ENCODE measurements at places on chromosomes 6 and 20. TPM values are rescaled to one million over a fixed set of nuclear protein-coding genes. Genes with fewer than 3 reads are reported as not detected.
A peak's percentile ranks its signal among the peaks of the same experiment; 100 is the strongest.

DNA sequence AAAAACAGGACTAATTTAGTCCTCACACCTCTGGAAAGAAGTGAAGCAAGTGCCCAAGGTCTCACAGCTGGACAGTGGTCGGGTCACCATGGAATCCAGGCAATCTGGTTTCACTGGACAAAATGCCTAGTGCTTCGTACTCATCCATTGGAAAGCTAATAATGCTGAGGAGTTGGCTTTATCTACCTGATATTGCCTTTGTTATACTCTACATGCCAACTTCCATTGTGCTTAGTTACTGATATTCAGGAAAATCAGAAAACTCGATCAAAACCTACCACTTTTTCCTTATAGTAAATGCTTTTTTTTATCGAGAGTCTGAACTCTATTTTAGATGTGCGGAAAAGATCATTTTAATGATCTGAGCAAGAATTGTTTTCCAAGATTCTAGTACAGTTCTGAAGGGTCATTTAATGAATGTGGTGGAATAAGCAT is 966 bp downstream of the CFAP206 start:
- ATAC-seq = no peak

Gene BEND3
- total RNA-seq = 2.1 TPM

Gene NMBR
- not detected for total RNA-seq

Gene DDX43
- total RNA-seq = not detected

DNA sequence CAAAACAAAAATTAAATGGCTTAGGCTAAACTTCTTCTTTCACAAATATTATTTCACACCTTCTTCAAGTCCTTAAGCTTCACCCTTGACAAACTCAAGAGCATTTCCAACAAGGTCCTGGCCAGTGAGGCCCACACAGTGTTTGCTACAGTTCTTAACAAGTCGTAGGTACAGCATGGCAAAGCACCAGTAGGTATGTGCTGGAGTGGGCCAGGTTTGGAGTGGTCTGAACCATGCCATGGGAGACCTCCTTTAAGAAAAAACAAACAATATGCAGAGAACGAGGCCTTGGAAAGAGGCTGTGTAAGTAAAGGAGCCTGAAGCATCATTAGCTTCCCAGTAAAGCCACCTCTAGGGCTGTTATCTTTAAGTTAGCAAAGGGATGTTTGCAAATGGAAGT is 154.3 kb upstream of the SNX9 start:
- ATAC-seq = no peak

DNA sequence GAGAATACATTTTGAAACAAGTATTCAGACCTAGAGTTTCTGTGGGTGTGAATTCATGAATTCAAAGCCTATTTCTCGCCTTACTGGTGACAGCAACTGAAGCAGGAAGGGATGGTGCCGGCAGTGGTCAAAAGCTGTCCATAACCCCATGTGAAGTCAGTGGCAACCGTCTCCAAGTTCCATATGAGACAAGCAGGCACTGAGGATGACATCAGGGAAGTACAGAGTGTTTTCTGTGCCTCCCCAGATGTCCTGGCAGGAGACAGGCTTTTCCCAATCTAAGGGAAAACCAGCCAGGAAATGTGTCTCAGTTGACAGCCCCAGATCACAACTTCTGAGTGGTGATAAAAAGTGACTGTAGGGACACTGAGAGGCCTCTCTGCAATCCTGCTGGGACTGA is 66.6 kb downstream of the HIVEP2 start:
- no peak for ATAC-seq

- ATAC-seq = no peak
Observed at GRCh38 chr6:52161689-52162438, 24.3 kb upstream of the IL17A start.

DNA sequence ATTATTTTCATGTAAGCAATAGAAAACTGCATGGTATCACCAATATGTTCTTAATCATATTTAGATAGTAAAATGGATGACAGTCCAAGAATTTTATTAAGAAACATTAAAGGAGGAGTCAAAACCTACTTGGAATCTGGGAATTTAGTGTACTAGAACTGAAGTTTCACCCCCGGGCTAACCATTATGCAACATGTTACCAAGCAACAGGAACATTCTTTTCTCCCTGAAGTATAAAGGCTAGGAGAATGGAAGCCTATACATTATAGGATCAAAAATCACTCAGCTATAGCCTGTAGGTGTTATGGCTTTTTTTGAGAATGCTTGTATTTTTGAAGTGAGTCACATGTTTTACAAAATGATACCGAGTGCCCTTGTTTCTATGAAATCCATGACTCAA is 538.3 kb downstream of the GRIK2 start:
- ATAC-seq = peak; percentile 58

Gene PTCHD4
- 12.7 TPM for total RNA-seq

- ATAC-seq = no peak
Observed at GRCh38 chr6:24356310-24356973, 1.4 kb downstream of the DCDC2 start.

Gene BAG2
- 3.1 TPM for total RNA-seq

- ATAC-seq = peak; percentile 26
Observed at GRCh38 chr20:1700990-1701389, 43.4 kb upstream of the SIRPG start.

Data from motor neuron (in vitro differentiated cells).